Left ventricle myocardium superior (tissue), 1 donor: ENCODE measurements at places on chromosomes 11 and 22. TPM values are rescaled to one million over a fixed set of nuclear protein-coding genes. Genes with fewer than 3 reads are reported as not detected.

Gene OR6T1
- not detected for total RNA-seq

Gene DDI1
- total RNA-seq: not detected

DNA sequence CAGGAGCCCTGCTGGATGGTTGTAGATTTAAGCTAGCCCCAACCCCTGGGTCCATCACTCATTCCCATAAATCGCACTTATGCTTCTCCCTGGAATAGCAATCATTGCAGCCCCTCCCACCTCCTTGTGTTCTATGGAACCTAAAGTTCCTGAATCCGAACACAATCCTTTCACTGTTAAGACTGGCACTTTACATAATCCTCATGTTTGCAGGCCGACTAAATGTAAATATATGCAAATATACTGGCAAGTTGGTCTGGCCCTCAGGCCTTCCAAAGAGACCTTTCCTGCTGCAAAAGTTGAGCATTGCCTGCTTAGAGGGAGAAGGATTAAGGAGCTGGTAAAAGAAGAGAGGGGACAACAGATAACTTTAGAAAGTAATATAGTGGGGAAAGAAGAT lies 892.9 kb downstream of the OPCML start:
- DNase-seq: no peak

DNA sequence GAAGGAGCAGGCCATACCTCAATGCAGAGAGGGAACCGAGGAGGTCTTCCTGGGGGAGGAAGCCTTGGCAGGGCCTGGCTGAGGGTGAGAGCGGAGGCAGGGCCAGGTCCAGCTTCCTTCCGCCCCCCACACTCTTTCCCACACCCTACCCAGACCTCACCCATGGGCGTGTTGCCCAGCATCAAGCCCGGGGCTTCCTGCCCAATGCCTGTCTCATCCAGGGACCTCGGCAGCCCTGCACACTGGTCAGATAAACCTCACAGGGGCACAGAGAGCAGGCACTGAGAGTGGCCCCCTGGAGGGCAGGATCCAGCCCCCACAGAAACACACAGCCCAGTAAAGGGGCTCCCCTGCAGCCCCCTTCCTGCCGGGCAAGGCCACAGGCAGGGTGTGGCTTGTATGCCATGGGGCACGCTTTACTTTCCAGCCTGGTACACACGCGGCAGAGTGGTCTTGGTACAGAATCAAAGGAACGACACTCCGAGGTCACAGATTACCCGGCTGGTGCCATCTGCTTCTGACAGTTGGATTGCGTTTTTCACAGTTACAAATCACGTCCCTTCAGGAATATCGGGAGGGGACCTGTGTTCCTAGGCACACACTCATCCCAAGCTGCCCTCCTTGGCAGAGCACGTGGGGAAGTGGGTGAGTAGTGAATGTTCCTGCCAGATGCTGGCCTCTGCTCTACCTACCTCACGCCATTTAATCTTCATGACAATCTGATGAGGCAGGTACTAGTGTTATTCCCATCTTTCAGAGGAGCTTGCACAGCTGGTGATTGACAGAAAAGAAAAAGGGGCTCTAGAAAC lies 20.0 kb upstream of the CD5 start:
- no peak for DNase-seq

DNA sequence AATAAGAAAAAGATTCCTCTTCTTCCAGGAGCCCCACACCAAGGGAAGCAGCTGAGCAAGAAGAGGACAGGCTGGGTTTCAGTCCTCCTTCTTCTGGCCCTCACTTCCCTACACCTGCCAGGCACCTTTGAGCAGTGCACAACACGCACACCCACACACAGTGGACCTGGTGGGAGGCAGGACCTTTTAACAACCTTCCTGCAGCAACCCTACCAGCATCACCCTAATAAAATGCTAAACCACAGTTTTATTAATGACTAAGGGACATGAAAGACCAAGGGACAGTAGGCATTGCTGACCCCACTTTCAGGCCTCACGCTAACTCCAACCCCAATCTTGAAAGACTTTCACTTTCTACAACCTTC lies 12.2 kb downstream of the ARAP1 start:
- no peak for DNase-seq

GRCh38 chr11:102304686-102305085 lies 12.6 kb upstream of the BIRC3 start:
- no peak for DNase-seq

Gene CATSPER1
- not detected for total RNA-seq

- DNase-seq: peak; percentile 15
Observed at GRCh38 chr11:69108030-69108429, 47.7 kb upstream of the SMIM38 start.

GRCh38 chr22:28600546-28601143 lies 79.0 kb downstream of the TTC28 start:
- DNase-seq: no peak

Gene C11orf16
- total RNA-seq: not detected

Gene ZNF195
- 10.5 TPM for total RNA-seq

DNA sequence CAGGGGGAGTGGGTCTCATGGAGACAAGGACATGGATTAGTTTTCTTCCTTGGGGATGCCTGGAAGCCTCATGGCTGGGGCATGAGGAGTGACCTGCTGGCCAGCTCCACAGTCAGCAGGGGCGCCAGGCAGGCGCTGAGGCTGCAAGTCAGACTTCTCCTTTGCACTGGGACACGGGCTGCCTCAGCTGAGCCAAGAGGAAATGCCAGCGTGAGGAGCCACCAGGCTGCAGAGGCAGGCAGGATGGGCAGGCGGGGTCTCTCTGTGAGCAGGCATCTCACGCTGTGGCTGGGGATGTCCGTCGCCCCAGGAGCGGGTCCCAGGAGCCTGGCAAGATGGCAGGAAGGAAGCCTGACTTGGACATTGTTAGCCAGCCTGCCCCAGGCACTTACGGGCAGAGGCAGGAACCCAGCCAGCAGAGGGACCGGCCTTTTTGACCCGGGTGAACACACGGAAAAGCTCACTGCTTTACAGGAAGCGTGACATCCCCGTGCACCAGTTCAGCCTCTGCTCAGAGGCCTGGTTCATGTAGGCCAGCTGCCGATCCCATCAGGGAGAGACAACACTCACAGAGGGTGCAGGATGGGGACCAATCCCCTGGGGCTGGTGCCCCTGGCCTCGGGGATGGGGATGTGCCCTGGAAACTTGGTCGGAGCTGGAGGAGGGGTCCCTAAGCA lies 10.2 kb downstream of the GNB1L start:
- DNase-seq: peak; percentile 68

- DNase-seq: no peak
Observed at GRCh38 chr11:129852125-129852740, 36.6 kb downstream of the TMEM45B start.

GRCh38 chr11:5631417-5631816 lies 6.6 kb downstream of the TRIM34 start:
- no peak for DNase-seq
